ENCODE measurements at places on chromosomes 11 and 22.

GRCh38 chr11:101812546-101812945 lies 102.3 kb upstream of the CEP126 start:
- DNase-seq: no peak

DNA sequence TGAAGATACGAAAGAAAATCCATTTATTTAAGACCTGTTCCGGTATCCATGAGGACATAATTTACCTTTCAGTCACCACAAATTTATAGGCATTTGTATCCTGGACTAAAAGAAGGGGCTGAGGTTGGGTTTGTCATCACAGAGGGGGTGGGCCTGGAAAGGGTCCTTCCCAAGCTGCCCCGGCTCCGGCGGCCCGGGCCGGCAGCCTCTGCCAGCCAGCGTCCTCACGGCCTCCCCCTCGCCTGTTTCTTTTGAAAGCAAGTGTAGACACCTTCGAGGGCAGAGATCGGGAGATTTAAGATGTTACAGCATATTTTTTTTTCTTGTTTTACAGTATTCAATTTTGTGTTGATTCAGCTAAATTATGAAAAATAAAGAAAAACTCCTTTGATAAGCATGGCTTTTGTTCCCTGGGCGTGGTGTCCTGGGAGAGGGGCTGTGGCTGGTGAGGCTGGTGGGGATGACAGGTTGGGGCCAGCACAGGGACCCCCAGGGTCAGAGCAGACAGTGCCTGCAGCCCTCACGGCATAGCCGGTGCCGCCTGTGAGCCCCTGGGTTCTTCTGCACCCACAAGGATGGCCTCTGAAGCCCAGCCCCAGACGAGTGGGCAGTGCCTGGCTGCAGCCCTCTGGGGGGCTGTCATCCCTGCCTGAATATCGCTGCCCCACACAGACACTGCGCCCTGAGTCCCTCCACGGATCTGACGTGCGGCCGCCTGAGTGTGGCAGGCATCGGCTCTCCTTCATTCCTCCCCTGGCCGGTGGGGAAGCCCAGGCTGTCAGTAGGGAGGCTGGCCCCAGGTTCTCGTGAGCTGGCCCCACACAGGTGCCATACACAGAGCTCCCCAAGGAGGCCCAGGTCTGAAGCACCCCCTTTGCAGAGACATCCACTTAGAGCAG lies 1075.9 kb downstream of the BRD1 start:
- DNase-seq: no peak

- no peak for DNase-seq
Measured at GRCh38 chr11:107655602-107656001, 56.3 kb downstream of the SLN start.

DNA sequence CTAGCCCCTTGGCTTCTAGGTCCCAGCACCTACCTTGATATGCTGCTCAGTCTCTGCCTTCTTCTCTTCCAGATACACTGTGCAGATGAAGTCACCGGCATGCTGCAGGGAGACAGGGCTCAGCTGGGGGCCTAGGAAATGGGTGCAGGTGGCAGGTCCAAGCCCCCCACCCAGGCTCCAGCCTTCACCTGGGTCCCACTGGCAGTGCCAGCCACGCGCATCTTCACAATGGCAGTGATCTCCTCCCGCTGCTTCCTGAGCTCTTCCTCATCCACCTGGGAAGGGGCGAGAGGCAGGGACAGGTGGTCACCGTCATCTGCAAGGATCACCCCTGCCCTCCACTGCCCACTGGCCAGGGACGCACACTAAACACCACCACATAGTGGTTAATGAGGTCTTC lies 21.1 kb upstream of the PDE2A start:
- no peak for DNase-seq

DNA sequence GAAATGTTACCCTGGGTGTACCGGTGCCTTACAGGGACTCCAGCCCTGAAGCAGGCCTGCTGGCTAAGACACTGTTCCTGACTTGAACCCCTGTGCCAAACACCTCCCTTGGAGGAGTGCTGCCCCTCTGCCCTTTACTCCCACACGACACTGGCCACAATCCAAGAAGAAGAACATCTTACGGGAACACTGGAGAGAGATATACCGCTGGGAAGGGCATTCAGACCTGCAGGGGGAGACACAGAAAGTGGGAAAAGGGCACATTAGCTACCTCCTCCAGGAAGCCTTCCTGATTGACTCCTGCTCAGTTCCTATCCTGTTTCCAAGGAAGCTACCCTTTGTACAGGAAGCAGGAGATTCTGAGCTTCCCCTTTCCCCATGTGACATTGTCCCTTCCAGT lies 18.7 kb downstream of the TMPRSS13 start:
- DNase-seq: no peak

GRCh38 chr11:93194673-93195291 lies 3.0 kb downstream of the SLC36A4 start:
- no peak for DNase-seq

DNA sequence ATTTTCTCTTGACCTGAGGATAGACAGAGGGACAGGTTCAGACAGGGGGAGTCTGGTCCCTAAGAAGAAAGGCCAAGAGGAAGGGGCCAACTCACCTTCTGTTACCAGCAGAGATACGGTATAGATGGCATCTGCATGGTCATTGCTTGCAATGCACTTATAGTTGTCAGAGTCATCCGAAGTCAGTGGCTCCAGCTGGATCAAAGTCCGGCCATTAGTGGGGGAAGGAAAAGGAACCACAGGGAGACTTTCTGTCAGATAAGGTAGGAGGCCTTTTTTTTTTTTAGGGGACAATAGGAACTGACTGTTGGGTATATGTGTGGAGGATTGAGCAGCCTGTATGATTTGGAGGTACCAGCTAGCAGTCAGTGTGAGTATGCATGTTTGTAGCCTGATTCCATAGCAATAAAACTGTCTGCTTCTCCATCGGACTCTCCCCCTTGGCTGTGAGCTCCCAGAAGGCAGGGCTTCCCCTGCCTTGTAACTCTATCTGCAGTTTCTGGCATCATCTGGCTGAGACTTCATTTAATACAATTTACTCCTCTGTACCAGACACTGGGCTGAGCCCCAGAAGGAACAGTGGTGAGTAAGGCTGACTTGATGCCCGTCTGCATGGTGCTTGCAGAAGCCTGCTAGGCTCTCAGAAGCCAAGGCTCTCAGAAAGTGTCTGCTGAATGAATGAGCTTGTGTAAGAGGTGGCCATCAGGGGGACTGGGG lies 5.7 kb downstream of the IGSF22 start:
- no peak for DNase-seq

DNA sequence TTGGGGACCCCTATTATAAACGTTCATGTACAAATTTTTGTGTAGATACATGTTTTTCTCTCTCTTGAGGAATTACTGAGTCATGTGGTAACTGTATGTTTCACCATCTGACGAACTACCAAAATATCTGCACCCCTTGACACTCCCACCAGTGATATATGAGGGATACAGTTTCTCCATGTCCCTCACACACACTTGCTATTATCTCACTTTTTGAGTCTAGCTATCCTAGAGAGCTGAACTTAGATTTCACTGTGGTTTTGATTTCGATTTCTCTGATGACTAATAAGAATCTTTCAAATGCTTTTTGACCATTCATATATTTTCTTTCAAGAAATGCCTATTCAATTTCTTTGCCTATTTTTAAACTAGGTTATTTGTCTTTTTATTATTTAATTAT lies 200.2 kb downstream of the PGR start:
- DNase-seq: no peak

DNA sequence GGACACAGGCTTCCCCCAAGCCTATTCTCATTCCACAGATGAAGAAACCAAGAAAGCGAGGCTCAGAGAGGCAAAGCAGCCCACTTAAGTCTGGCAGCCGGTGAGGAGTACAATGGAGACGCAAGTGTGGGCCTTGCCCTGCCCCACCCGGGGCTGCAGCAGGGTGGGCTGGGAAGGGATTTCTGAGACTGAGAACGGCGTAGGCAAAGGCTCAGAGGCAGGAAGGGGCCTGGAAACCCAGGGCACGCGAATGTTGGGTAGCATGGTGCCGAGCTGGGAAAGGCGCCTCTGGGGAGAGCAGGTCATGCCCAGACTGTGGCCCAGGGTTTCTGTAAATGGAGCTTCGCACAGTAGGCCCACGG lies 47.5 kb upstream of the SHISAL1 start:
- DNase-seq: no peak

- DNase-seq: no peak
Measured at GRCh38 chr11:122154994-122155393, 39.0 kb upstream of the BLID start.

DNA sequence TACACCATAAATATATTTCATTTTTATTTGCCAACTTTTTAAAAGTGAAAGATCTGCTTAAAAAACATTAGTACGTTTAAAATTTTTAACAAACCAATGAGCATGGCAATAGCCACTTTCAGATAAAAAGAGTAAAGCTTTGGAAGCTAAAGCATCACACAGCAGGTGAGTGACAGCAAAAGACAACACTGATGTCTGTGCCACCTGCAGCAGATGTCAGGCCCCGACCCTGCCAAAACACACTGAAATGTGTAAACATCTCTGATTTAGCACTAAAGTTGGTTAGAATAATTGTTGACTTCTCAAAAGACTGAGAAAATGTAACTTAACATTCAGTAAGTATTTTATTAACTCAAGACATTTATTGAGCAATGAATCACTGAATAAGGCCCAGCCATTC lies 232.9 kb downstream of the DLG2 start:
- DNase-seq: no peak

GRCh38 chr22:18013947-18014346 lies 10.4 kb downstream of the MICAL3 start:
- no peak for DNase-seq

GRCh38 chr22:47166446-47167016 lies 404.1 kb downstream of the TBC1D22A start:
- DNase-seq: no peak

DNA sequence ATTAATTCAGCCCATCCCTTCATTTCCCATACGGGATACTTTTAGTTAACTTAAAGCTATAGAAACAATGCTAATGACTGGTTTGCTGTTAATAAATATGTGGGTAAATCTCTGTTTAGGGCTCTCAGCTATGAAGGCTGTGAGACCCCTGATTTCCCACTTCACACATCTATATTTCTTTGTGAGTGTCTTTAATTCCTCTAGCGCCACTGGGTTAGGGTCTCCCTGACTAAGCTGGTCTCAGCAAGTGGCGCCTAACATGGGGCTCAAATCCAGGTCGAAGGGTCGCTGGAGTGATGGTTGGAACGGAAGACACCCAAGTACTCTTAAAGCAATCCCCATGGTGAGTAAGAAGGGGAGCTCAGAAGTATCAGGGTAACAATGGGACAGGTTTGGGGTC lies 14.4 kb upstream of the OOSP1 start:
- no peak for DNase-seq

GRCh38 chr22:42289671-42290541 lies 19.5 kb upstream of the TCF20 start:
- DNase-seq: no peak

GRCh38 chr11:128718064-128718463 lies 24.2 kb downstream of the FLI1 start:
- no peak for DNase-seq

DNA sequence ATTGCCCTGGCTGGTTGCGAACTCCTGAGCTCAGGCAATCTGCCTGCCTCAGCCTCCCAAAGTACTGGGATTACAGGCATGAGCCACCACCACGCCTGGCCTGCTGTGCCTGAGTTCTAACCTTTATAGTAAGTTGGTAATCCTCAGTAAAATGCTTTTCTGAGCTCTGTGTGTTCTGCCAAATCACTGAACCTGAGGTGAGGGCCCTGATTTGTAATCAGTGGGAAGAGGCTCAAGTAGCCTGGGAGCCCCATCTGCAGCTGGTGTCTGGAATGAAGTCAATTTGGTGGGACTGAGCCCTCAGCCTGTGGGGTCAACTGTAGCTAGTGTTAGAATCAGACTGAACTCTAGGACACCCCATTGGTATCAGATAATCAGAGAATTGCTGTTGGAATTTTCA lies 72.6 kb upstream of the PARVG start:
- DNase-seq: no peak

GRCh38 chr11:60018058-60018457 lies 1.1 kb downstream of the OOSP4B start:
- DNase-seq: no peak

DNA sequence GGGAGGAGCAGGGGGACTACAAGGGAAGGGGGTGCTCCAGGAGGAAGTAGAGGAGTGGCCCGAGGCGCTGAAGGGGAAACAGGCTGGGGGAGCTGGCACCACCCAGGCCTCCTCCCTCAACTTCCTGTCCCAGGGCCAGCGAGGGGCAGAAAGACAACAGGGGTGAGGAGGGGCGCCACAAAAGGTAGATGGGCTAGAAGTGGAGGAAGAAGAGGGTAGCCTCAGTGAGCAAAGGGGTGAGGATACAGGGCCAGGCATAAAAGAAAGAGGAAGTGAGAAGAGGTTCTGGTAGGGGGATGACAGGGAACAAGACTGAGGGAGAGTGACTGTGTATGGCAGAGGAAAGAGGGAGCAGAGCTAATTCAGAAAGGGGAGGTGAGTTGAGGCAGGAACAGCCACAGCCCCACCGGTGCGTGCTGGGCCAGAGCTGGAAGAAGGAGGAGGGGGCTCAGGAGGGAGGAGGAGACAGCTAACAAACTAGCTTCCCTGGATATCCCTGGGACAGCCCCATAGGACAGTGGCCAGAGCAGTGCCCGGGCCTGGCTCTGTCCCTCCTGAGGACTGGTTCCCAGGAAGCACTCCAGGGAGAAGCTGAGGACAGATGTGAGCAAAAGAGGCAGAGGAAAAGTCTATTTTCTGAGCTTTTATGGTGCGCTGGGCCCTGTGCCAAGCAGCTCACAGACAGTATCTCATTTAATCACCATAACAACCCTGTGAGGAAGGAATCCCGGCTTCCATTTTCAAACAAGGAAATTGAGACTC lies 8.5 kb downstream of the DCHS1 start:
- peak; percentile 75 for DNase-seq

DNA sequence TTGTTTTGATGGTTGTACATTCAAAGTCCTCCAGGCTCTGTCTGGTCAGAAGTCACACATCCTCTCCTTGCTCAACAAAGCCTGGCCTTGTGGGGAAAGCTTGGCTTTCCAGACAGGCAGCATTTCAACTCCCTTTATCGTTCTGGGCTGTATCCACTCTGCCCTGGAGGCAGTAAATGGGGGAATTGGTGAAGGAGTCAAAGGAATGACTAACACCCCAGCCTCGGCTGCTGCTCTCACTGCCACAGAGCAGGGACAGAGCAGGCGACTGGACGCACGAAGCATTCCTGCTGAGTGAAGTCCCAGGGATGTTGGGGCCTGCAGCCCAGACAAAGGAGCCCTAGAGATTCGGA lies 52.8 kb downstream of the WNT11 start:
- DNase-seq: no peak

DNA sequence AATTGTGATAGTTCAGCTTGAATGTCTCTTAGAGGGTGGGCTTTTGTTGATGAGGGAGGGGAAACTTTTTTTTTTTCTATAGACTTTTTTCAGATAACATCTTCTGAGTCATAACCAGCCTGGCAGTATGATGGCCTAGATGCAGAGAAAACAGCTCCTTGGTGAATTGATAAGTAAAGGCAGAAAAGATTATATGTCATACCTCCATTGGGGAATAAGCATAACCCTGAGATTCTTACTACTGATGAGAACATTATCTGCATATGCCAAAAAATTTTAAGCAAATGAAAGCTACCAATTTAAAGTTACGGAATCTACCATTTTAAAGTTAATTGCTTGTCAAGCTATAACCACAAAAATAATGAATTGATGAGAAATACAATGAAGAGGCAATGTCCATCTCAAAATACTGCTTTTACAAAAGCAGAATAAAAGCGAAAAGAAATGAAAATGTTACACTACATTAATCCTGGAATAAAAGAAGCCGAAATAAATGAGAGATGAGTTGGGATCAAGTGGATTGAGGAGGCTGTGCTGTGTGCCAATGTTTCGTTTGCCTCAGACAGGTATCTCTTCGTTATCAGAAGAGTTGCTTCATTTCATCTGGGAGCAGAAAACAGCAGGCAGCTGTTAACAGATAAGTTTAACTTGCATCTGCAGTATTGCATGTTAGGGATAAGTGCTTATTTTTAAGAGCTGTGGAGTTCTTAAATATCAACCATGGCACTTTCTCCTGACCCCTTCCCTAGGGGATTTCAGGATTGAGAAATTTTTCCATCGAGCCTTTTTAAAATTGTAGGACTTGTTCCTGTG lies 3.9 kb downstream of the MALAT1 start:
- DNase-seq: peak; percentile 47
